ENCODE measurements at places on chromosomes 13 and 19.

DNA sequence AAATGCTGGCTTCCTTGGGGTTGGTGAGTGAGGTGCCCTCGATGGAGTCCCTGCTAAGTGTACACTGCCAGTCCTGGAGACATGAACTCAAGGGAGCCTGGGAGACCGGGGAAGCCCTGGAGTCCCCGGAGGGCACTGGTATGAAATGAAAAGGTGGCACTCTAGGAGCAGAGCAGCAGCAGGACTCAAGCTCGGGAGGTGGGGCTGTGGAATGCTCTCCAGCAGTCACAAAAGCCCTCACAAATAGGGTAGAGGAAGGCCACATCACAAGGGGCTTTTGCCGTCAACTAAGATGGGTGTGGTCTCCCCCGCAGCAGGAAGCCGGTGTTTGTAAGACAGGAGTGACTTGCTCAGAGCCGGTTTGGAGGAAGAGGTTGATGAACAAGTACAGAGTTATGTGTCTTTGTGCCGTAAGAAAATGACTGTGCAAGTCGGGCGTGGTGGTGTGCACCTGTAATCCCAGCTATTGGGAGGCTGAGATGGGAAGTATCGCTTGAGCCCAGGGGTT is 19.3 kb downstream of the CCNE1 start:
- no peaks in the 10 kb centered on the region for H3K36me3 ChIP-seq
- peaks cover 29% of the 10 kb centered on the region for H3K4me1 ChIP-seq
- peak overlapping the region; percentile 54 for H3K27ac ChIP-seq
- H3K4me3 ChIP-seq, result no peak overlapping the region

DNA sequence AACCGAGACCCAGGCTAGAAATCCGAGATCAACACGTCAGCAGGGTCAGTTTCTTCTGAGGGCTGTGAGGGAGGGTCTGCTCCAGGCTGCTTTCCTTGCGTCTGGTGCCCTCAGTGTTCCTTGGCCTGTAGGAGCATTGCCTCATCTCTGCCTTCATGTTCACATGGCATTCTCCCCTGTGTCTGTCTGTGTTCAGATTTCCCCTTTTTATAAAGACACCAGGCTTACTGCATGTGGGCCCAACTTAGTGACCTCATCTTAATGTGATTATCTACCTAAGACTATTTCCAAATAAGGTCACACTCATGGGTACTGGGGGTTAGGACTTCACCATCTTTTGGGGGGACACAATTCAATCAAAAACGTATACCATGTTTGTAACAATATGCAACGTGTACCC is 57.2 kb upstream of the C1QTNF9 start:
- no peak for DNase-seq
- peak overlapping the region; percentile 94 for H3K4me3 ChIP-seq
- H3K36me3 ChIP-seq, result peaks cover 15% of the 10 kb centered on the region
- peaks cover 70% of the 10 kb centered on the region for H3K4me1 ChIP-seq
- no peaks in the 10 kb centered on the region for H3K27me3 ChIP-seq
- H3K27ac ChIP-seq, result peak overlapping the region; percentile 87

DNA sequence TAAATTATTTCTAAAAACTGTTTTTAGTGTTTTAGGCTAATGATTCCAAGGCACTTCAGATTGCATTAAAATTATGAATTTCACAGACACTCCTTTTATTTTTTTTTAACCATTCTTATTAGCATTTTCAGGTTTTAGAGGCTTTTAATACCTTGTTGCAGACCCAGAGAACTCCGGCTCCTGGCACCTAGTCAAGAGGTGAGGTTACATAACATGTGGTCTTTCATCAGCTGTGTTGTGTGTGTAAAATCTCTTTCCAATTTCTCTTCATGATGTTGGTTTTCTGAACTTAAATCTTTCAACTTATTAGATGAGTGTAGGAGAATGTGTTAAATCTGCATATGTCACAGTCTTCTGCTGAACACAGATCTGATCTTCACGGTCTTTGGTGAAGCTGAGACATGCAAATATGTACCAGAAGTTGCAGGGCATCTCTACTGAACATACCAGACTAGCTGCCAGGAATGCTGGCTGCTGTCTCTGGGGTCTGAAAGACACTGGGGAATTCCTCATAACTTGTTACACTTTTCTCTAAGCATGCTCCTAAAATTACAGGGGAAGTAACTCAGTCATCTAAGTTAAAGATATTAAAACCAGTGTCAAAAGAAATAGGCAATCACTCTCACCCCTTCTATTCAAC is 1165.3 kb downstream of the EFNB2 start:
- DNase-seq, result no peak
- no peaks in the 10 kb centered on the region for H3K27me3 ChIP-seq
- H3K36me3 ChIP-seq, result no peaks in the 10 kb centered on the region
- no peak overlapping the region for H3K27ac ChIP-seq
- no peak overlapping the region for H3K4me3 ChIP-seq
- no peaks in the 10 kb centered on the region for H3K4me1 ChIP-seq

GRCh38 chr13:40160618-40161350 is 505.3 kb downstream of the COG6 start:
- no peak overlapping the region for H3K27ac ChIP-seq
- no peaks in the 10 kb centered on the region for H3K4me1 ChIP-seq
- no peak for DNase-seq

DNA sequence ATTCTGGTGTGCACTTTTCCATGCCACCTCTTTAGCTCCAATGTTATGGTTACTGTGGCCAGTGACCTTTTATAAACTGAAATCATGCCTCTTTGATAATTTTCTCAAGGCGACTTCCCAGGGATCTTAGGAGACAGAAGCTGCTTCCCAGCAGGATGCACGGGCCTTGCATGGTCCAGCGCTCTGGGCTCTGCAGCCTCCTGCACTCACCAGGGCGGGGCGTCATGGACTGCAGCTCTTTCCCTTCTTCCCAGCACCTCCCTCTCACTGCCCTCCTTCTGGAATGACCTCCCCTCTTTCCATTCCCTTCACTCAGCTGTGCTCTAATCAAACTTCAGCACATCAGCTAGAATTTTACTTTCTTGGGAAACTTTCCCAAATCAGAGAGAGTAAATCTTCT is 318.3 kb downstream of the IRS2 start:
- H3K27ac ChIP-seq, result no peak overlapping the region
- H3K36me3 ChIP-seq, result no peaks in the 10 kb centered on the region
- H3K4me1 ChIP-seq, result no peaks in the 10 kb centered on the region
- no peaks in the 10 kb centered on the region for H3K27me3 ChIP-seq

DNA sequence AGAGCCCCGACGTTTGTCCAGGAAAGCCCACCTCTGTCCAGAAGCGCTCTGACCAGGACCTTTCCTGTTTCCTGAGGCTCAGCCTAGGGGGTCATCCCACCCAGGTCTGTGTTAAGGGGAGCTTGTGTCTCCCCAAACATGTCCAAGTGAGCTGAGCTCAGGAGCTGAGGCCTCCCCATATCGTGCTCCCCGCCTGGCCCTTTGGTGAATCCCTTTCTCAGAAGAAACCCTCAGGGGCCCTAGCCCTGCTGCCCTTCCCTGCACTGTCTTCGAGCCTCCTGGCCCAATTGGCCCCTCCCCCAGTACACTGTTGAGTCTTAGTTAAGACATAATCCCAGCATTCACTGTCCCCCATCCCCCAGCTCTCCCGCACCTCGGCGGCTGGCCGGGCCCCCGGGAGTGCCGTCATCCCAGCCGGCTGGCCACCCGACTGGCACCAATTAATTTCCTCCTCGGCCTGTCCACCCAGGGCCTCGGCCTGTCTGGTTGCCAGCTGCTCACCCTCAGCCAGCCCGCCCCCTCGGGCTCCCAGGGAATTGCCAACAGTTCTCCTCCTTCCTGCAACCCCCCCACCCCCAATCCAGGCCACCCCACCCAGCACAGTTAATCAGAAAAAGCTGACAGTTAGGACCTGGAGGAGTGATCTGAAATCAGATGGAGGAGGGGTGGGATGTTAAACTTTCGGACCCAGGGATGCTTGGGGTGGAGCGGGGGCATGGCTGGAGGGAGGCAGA is 13.6 kb downstream of the IER2 start:
- peak overlapping the region; percentile 82 for H3K27ac ChIP-seq
- peak overlapping the region; percentile 6 for H3K4me3 ChIP-seq
- no peaks in the 10 kb centered on the region for H3K27me3 ChIP-seq

GRCh38 chr13:34430294-34430693 is 511.8 kb upstream of the NBEA start:
- no peaks in the 10 kb centered on the region for H3K4me1 ChIP-seq
- no peak for DNase-seq
- no peak overlapping the region for H3K4me3 ChIP-seq
- H3K27me3 ChIP-seq, result no peaks in the 10 kb centered on the region
- no peak overlapping the region for H3K27ac ChIP-seq

DNA sequence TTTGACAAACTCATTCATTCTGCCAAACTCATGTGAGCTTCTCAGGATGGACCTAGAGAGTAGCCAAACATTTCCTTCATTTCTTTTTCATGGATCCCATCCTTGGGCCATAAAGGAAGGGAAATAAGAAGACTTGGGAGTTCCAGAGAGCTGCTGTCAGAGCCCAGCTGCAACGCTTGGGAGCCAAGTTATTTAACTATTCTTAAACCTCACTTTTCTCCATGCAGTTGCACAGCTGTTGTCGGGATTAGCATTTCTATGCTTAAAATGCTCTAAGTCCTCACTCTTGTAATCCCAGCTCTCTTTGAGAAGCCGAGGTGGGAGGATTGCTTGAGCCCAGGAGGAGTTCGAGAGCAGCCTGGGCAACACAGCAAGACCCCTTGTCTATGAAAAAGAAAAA is 11.7 kb upstream of the CASP14 start:
- H3K27ac ChIP-seq, result no peak overlapping the region
- no peaks in the 10 kb centered on the region for H3K36me3 ChIP-seq
- H3K4me3 ChIP-seq, result no peak overlapping the region
- H3K27me3 ChIP-seq, result peaks cover 3% of the 10 kb centered on the region
- DNase-seq, result no peak

DNA sequence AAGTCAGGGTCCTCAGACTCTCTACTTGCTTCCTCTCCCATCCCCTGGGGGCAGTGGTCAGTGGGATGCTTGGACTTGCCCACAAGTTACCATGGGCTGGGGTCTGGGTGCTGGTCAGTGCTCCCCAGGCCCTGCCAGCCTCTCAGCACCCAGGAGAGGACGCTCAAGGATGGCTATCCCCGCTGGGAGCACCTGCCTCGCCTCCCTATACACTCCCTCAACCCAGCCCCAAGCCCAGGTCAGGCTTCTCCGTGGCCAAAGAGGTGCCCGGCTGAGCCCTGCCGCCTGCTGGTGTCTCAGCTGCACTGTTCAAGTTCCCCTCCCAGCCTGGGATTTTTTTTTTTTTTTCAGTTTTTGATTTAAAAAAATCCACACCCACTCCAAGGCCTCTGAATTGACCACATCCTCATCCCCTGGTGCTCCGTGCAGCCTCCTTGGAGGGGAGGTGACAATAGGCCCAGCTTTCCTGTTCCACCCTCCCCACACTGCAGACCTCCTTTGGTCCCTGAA is 10.8 kb downstream of the F2RL3 start:
- H3K27me3 ChIP-seq, result no peaks in the 10 kb centered on the region
- no peak overlapping the region for H3K4me3 ChIP-seq
- peaks cover 20% of the 10 kb centered on the region for H3K4me1 ChIP-seq
- no peak for DNase-seq
- no peak overlapping the region for H3K27ac ChIP-seq
- H3K36me3 ChIP-seq, result no peaks in the 10 kb centered on the region

GRCh38 chr13:92418818-92419412 is 807.7 kb upstream of the GPC6 start:
- H3K27ac ChIP-seq, result no peak overlapping the region
- no peak for DNase-seq
- H3K36me3 ChIP-seq, result no peaks in the 10 kb centered on the region

- H3K27me3 ChIP-seq, result no peaks in the 10 kb centered on the region
- H3K4me3 ChIP-seq, result no peak overlapping the region
- H3K36me3 ChIP-seq, result no peaks in the 10 kb centered on the region
- H3K27ac ChIP-seq, result no peak overlapping the region
- H3K4me1 ChIP-seq, result no peaks in the 10 kb centered on the region
Measured at GRCh38 chr13:97122381-97122996, 99.6 kb upstream of the MBNL2 start.

DNA sequence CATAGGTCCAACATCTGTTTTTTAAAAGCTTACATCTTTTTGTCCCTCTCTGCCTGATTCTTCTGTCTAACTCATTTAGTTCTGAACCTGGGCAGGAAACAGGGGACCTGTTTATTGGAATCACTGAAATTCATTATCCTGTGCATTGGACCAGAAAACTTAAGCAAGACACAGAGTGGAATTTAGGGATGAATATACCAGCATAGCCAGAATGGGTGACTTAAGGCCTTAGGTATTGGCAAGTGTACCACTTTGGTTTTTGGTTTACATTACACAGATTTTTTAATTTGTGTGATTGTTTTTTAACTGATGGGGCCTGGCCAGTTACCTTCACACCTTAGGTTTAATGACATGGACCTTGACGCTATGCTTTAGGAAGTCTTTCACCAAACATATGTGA is 232.5 kb downstream of the GPC5 start:
- H3K4me1 ChIP-seq, result no peaks in the 10 kb centered on the region
- H3K27ac ChIP-seq, result no peak overlapping the region
- H3K4me3 ChIP-seq, result no peak overlapping the region
- no peak for DNase-seq

- H3K4me1 ChIP-seq, result no peaks in the 10 kb centered on the region
- no peak overlapping the region for H3K27ac ChIP-seq
- H3K27me3 ChIP-seq, result no peaks in the 10 kb centered on the region
- no peak for DNase-seq
- no peaks in the 10 kb centered on the region for H3K36me3 ChIP-seq
Measured at GRCh38 chr13:28582225-28582891, 76.6 kb upstream of the POMP start.

DNA sequence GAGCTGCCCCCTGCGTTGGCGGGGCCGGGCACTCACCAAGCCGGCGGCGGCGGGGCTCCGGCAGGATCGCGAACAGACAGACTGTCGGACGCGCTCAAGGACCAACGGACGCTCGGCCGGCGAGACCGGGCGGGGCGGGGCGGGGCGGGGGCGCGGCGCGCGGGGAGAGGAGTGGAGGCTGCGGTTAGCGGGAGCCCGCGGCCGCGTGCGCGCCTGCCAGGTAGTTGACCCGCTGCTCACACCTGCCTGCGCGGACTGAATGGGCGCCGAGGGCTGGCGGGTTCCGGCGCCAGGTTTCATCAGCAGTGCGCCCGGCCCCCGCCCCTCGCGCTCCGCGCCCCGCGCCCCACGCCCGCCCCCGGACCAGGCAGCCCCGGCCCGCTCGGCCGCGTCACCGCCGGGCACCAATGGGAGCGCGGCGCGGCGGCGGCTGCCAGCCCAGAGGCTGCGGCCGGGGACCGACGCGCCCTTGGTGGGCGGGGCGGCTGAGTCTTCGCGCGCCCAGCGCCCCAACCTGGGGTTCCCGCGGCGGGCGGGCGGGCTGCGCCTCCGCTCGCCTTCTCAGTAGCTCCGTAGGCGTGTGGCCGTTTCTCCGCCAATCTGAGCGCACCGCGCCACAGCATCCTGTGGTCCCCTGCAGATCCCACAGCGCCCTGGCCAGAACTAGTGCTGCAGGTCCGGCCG is at the start of gene SLC7A1:
TSS of gene SLC7A1 (minus strand) at position 309 of the 684 bp plus-strand sequence. CDS start 59,500 bp downstream, outside the sequence.
- peak; percentile 85 for DNase-seq
- H3K4me3 ChIP-seq, result peak within 1 kb of the TSS; percentile 59
- no peaks in the 10 kb centered on the region for H3K27me3 ChIP-seq
- H3K36me3 ChIP-seq, result no peaks in the 10 kb centered on the region
- H3K4me1 ChIP-seq, result peaks cover 25% of the 10 kb centered on the region
- peak within 1 kb of the TSS; percentile 66 for H3K27ac ChIP-seq

DNA sequence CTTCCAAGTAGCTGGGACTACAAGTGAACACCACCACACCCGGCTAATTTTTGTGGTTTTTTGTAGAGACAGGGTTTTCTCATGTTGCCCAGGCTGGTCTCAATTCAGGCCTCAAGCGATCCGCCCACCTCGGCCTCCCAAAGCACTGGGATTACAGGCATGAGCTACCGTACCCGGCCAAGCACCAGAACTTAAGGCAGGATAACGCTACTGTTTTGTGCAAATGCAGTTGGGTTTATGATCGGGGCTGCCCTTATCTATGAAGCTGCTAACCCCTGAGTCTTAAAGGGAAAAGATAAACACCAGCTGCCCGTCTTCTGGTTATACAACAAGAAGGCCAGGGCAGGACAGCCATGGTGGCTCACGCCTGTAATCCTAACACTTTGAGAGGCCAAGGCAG is 12.6 kb upstream of the TM6SF2 start:
- DNase-seq, result no peak
- H3K4me1 ChIP-seq, result no peaks in the 10 kb centered on the region
- peaks cover 21% of the 10 kb centered on the region for H3K36me3 ChIP-seq
- H3K27me3 ChIP-seq, result no peaks in the 10 kb centered on the region
